NCI-H446 (cell line): ENCODE measurements at places on chromosomes 16 and 17.

- no peak for DNase-seq
These were observed 327.4 kb upstream of the CCL2 start for GRCh38 chr17:33927732-33928133.

- DNase-seq: no peak
These were observed 148.9 kb upstream of the GNAO1 start for GRCh38 chr16:56042416-56042815.

DNA sequence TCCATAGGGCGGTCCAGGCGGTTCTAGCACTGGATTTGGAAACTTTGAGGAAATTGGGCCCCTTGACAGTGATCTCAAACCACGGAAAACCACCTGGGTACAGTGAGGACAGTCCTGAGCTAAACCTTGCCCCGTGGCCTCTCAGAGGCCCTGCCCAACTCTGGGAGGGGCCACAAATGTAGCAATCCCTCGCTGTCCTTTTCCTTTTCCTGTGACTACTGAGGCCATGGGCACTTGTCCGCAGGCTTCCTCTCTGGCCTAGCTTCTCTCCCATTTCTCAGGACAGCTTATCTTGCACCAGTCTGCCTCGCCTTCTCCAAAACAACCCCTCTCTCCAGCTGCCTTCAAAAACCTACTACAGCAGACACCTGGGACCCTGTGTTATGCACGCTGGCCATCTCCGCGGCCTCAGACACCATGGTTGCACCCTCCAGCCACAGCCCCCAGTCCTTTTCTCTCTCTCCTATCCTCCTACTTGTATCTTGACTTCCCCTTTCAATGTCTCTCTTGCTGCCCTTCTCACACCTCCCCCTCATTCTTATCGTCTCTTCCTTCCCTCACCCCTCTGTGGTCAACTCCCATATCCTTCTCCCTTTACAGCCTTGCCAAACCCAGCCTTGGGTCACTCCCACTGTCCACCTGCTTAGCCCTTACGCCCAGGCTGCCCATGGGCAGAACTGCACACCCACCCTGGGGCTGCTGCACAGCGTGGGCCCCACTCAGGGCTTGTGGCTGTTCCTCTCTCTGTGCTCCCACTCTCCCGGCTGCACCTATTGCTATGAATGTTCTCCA, 7.6 kb downstream of the SCPEP1 start:
- DNase-seq: no peak

DNA sequence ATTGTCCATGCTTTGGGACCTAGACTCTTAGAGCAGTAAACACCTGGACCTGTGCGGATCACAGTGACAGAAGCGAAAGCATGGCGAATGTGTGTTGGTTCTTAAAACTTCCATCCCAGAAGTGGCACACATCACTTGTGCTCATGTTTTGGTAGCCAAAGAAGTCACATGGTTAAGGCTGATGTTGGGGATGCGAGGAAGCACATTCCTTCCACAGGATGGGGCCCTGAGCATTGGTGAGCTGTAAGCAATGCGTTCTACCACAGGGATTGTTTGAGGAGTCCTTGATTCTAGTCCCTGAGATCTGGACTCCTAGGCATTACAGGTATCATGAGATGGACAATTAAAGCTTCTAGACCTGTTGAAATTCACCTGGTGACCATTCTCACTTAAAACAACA, 375.9 kb downstream of the UTP18 start:
- no peak for DNase-seq

GRCh38 chr17:52024300-52024870, 134.1 kb downstream of the CA10 start:
- DNase-seq: peak; percentile 69
